Hippocampal formation (tissue), 2 donors: ENCODE measurements at places on chromosomes 3 and 15.

- DNase-seq: no peak
Measured at GRCh38 chr3:149005416-149005815, 14.1 kb downstream of the GYG1 start.

GRCh38 chr15:57237301-57237642, 139.0 kb upstream of the CGNL1 start:
- no peak for DNase-seq

DNA sequence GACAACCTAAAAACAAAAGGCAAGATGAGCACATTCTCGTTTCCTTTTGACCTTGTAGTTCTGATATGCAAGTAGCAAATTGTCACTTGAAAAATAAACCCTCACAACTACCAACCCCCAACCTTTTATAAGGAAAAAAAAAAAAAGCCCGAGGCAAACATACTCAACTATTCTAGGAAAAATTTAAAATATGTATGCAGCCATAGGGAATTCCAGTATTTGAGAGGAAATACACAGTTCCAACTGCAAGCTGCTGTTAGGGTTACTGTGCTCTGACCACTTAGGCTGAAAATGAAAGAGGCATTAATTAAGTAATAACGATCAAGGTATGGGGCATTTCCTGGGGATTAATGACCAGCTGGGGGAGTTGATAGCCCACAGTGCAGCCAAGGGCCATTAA, 281.9 kb upstream of the DPH6 start:
- DNase-seq: no peak

DNA sequence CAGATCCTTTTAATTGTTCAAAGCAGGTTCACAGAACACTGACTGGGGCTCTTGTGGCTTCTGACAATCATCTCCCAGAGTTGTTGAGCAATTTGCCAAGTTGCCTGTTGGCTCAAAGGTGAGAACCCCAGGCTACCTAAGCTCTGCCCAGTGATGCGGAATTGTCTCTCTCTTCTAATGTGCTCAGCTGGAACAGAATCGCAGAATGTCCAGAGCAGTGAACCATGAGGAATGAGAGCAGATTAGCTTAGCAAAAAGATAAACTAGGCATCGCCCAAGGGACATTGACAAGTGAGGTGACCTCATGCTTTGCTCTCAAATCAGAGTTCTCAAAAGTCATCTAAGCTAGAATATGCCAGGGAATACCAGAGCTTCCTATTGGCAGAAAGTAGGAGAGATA, 148.1 kb downstream of the WDR76 start:
- DNase-seq: no peak

DNA sequence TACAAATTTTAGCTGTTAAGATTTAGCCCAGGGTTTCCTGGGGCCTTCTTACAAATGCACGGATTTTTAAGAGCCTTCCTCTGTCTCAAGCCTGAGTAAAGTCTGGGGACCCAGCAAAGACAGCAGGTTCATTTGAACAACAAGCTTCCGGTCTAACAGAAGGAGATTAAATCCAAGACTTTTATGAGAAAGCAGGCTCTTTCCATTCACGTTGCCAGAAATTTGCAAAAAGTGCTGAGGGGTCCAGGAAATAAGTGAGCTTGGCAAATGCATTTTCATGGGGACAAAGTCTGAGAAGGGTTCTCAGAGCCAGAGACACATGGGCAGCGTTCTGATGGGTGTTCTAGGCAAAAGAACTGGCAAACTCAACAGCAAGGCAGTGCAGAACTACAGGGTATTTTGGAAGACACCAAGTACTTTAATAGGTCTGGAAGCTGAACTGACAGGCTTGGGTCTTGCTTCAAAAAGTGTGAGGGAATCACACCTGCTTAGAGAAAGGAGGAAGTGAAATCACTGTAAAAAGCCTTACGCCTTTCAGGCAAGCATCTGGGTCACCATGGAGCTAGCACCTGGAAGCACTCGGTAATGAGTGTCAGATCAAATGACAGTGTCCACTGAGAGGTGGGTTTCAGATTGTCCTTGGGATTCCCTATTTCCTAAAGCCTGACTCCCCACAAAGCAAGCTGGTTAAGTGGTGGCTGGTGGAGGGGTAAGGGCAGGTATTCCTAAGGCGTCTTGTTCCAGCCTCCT, 115.8 kb upstream of the ARHGEF3 start:
- DNase-seq: no peak

- no peak for DNase-seq
Measured at GRCh38 chr3:70919661-70920060, 607.2 kb upstream of the MDFIC2 start.

- no peak for DNase-seq
Measured at GRCh38 chr3:57726397-57726796, 29.7 kb upstream of the SLMAP start.

DNA sequence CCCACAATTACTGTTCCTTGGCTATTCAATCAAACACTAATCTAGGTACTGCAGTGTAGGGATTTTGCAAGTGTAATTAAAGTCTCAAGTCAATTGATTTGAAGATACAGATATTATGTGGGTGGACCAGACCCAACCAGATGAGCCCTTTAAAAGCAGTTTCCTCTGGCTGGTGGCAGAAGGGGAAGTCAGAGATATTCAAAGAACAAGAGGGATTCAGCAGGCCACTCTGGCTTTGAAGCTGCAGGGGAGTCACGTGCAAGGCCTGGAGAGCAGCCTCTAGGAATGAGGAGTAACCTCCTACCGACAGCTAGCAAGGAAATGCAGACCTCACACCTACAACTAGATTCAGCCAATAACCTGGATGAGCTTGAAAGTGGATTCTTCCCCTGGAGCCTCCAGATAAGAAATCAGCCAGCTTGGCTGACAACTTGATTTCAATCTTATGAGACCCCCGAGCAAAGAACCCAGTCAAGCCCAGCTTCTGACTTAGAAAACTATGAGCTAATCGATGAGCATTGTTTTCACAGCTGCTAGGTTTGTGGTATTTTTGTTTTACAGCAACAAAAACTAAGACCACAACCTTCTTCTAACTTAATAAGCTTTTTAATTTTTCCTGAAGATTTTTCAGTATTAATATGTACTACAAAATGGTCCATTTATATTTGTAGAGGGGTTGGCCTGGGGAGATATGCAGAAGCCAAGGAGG, 13.4 kb downstream of the HACD2 start:
- no peak for DNase-seq

- no peak for DNase-seq
Measured at GRCh38 chr3:171569571-171570132, 109.4 kb upstream of the TNIK start.

- no peak for DNase-seq
Measured at GRCh38 chr3:82030916-82031315, 269.5 kb upstream of the GBE1 start.

DNA sequence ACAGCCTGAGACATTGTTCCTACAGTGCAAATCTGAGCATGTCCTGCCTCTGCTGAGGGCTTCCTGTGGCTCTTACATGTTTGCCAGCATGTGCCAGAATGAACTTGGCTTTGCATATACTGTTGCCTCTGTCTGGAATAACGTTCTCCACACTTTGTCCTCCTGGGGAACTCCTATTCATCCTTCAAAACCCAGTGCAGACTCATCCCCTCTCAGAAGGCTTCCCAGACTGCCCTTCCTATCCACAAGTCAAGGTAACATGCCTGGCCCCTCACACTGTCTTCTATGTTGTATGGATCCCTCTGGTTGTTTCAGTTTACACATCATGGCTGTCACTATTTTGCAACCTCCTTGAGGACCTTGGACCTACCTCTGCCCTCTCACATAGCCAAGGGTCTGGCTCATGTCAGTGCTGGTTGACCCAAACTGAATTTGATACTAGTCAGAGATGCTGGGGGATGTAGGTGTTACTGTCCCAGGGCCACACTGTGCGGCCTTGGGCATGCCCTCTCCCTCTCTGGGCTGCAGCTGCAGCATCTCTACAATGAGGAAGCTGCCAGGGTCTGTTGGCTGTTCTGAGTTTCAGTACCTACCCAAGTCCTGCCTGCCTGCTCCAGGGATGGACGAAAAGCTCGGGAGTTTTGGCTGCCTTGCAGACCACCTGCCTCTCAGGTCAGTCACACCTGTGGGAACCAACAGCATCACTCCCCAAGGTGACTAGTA, 29.0 kb upstream of the TSPAN3 start:
- DNase-seq: no peak

GRCh38 chr15:95944193-95944592, 386.3 kb upstream of the NR2F2 start:
- no peak for DNase-seq

DNA sequence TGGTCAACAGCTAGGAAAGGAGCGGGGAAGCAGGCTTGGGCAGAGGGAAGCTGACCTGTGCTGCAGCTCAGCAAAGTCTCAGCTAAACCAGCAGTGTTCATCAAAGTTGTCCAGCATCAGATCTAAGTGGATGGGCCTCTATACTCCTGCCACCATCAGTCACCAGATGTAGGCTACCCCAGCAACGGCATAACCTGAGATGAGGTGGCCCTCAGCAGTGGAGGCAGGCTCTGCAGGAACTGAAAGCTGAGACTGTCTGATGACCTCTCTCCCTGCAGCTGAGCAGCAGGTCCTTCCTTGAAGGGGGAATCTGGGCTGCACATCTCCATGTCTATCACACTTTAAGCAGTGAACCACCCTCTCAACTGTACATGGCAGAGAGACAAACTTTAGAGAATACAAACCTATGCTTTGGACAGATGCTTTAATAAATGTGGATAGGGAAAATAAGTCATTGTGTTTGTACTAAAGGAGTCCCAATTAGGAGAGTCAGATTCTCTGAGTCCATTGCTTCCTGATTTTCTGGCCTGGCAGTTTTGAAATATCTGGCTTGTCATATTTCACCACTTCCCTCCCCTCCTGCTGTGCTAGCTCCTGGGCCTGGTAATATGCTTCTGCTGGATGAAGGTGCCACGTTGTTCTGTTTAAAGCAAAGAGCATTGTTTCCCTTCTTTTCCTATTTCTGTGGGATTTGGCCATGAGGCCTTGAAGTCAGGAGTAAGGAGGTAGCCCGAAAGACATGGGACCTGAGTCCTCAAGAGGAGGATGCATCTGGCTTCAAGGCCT, 11.1 kb upstream of the PSTPIP1 start:
- DNase-seq: no peak

DNA sequence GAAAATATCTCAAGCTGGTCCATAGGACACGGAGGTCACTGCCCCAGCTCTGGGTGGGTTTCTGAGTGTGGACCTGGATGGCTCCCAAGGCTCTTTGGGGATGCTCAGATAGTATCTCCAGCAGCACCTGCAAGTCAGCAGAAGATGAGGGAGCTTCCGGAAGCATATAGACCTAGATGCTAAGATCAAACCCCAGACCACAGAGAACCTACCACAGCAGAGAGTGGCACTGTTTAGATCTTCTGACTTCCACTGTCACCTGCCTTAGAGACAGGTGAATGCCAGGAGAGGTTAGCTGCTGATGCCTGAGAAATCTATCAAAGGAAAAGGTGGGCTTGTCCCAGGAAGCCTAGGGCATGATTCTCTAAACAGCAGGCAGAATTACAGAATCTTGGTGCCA, 105.7 kb upstream of the TRPM1 start:
- DNase-seq: no peak

DNA sequence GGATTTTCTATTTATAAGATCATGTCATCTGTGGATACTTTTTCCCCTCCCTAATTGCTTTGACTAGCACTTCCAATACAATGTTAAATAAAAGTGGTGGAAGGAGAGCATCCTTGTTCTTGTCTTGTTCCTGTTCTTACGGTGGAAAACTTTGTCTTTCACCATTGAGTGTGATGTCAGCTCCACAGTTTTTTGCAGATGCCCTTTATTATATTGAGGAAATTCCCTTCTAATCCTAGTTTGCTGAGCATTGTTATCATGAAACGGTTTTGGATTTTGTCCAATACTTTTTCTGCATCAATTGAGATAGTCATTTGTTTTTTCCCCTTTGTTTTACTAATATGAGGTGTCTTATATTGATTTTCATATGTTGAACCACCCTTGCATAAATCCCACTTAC, 19.9 kb upstream of the IL20RB start:
- DNase-seq: no peak

- DNase-seq: no peak
Measured at GRCh38 chr3:123201223-123201556, 553 bp upstream of the SEC22A start.

GRCh38 chr3:130709671-130710070, 37.0 kb downstream of the PIK3R4 start:
- no peak for DNase-seq

GRCh38 chr3:148408667-148409066, 289.0 kb upstream of the AGTR1 start:
- no peak for DNase-seq

DNA sequence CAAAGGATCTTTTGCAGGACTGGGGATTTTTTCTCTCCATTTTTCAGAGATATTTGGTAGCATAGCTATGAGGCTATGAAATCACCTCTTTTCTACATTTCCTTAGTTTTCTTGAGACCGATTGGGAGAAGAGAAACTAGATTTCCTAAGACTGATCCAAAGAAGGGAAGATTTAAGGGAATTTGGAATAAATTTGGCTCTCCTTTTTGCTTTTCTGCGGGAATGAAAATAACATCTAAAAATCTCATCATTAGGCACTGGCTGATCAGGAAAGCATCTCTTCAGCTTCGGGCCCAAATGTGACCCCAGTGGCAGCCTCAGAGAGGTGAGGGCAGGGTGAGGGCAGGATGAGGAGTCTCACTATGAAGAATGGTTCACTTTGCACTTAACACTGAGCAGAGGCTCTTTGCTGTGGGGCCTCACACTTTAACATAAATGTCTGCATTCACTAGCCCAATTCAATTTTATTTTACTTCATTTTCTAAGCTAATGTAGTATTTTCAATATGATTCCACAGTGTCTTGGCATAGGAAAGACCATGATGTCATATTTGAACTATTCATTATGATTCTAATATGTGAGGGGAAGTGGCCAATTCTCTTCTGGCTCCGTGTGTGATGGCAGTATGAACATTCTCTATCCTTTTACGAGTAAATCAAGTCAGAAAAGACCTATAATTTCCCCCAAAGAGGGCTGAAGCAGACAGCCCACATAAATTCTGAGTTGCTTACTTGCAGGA, 193.2 kb downstream of the MEX3B start:
- DNase-seq: no peak

DNA sequence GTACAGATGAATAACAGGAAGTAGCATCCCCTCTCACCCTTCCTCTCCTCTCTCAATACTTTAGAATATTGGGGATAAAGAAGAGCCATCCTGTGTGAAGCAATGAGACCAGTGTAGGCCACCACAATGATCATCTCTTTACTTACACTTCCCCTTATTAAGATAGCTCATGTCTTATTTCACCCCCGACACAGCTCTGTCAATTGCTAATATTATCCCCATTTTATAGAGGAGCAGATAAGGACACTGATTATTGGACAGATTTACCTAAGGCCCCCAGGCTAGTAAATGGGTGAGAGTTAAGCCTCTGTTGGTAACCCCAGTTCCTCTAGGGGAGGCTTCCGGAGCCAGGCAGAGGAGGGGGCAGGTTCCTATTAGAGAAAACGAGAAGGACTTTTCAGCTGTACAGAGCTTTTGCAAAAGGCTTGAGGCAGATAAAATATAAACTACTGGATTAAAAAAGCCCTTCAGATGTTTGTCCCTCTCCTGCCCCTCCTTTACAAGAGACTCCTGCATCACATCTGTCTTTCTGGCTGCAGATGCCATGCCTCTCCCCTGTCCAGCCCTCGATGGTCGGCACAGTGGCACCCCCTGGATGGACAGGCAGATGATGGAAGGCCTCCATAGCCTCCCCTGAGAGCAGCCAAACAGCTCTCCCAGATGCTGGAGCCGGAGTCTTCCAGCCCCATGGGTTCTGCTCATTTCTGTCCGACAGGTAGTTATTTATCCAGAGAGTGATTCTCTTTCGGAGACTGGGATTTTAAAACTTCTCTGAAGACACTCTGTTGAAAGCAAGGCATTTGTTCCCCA, 49.4 kb upstream of the LCTL start:
- no peak for DNase-seq

GRCh38 chr3:183489455-183490210, 61.2 kb upstream of the MCF2L2 start:
- DNase-seq: no peak
